Daoy (cell line): ENCODE measurements at places on chromosomes 6 and 20.
A peak's percentile ranks its signal among the peaks of the same experiment; 100 is the strongest.

- DNase-seq, result no peak
Measured at GRCh38 chr20:57553376-57554018, 7.4 kb upstream of the PCK1 start.

- no peak for DNase-seq
Measured at GRCh38 chr6:104952911-104953399, 4.0 kb upstream of the LIN28B start.

GRCh38 chr6:43964659-43965570 is 162.3 kb downstream of the MRPL14 start:
- no peak for DNase-seq

DNA sequence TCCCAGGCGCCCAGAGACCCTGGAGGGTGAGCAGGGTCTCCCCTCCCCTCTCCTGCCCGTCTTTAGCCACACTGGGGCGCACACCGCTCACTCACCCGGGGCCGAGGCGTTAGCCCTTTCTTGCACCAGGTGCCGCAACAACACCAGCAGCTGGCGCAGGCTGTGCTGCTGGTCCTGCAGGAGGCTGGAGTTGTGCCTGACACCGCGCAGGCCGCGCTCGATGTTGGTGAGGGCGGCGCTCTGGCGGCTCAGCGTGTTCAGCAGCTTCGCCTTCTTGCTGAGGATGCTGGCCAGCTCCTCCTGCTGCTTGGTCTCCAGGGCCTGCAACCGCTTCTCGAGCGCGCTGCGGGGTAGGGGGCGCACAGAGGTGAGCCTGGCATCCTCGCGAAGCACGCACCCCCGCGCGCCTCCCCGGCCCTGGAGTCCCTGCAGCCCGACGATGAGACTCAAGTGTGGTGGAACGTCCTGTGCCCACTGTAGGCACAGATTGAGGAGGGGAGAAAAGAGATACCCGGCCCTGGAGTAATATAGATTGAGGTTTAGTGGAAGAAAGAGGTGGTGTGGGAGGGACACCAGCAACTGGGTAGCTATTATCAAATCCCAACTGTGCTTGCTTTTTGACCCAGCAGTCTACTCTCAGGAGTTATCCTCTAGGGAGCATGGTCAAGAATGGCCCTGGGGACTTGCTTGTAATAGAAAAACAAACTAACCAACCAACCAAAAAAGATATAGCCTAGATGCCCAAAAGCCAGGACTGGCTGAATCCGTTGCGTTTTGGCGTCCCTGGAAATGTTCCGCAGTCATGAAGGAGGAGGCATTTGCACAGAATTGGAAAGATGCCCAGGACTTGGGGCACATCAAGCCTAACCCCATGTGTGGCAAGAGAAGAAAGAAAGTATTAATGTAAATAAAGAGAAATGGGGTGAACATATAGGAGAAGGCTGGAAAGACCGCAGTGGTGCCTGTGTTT is 30.9 kb downstream of the ANGPT4 start:
- DNase-seq, result no peak

DNA sequence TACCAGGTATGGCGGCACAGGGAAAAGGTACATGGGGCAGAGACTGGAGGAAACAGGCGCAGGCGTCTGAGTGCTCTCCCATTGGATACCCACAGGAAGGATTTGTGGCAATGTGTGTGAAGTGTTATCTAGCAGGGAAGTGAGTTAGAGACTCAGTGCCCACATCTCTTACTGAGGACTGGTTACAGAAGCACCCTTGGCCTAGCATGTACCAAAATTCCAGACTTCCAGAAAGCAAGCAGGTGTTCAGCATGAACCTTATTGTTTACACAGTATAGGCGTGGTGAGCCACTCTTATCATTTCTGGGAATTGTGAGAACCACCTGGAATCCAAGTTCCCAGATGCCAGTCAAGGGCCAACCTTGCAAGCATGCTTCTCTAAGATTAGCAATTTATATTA is 14.2 kb downstream of the MANBAL start:
- no peak for DNase-seq

- DNase-seq, result peak; percentile 95
Measured at GRCh38 chr20:63232235-63233060, 3.3 kb upstream of the BIRC7 start.

- DNase-seq, result no peak
Measured at GRCh38 chr6:56244089-56244488, 3.3 kb downstream of the COL21A1 start.

DNA sequence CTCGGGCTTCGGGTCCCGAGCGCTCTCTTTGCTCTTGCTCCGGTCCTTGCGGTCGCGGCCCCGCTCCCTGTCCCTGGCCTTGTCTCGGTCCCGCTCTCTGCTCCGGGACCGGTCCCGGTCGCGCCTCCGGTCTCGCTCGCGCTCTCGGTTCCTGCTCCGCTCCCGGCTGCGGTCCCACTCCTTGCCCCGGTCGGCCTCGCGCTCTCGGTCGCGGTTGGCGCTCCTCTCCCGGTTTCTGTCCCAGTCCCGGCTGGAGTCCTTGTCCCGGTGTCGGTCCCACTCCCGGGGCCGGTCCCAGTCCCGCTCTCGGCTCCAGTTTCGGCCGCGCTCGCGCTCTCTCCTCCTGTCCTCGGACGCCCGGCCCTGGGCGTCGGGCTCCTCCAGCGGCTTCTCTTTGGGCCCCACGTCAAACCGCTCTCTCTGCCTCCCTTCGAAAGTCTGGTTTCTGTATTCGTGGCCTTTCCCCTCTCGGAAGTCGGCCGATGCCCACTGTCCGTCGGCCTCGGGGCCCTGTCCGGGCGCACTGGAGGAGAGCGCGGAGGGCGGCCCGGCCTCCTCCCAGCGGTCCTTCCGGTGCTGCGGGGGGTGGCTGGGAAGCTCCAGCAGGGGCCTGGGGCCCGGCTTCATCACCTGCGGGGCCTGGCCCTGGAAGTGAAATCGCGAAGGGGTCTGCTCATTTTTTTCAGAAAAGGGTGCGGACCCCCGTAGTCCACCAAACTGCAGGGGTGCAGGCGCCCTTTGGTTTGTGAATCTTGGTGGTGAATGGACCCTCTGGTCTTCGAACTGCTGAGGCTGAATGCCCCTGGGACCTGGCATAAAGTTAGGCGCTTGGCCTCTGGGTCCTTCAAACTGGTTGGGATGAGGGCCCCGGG is 17.9 kb upstream of the TCFL5 start:
- no peak for DNase-seq

- DNase-seq, result no peak
Measured at GRCh38 chr20:12112089-12112474, 194.4 kb downstream of the BTBD3 start.

DNA sequence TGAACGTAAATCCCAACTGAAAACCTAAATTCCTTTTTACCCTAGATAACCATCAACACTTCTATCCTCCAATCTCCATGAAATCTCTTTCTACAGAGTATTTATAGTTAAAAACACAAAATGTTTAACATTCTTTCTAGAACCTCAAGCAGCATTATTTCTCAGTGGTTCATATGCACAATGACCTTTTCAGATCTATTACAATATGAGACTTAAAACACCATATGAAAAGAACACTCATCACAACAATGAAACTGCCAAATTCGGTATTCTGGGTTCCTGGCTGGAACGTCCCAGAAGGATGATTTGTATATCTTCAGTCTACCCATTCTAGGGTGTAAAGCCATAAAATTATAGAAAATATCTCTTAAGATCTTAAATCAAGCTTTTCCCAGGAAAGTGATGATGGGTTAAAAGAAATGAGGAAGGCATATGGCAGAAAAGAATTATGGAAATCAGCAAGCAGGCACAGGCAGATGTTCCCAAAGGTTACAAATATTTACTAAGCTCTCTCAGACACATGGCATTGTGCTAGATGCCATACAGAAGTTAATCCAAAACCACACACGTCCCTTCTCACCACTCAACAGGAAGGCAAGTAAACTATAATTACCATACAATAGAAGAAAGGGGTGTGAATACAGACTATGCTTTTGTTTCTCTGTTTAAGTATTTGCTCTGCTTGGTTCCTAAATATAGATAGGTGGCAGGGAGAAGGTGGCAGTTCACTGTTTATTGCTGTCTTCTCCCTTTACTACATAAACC is 118.0 kb downstream of the CHD6 start:
- DNase-seq, result no peak

GRCh38 chr20:41425180-41425884 is 58.7 kb upstream of the EMILIN3 start:
- DNase-seq, result no peak

DNA sequence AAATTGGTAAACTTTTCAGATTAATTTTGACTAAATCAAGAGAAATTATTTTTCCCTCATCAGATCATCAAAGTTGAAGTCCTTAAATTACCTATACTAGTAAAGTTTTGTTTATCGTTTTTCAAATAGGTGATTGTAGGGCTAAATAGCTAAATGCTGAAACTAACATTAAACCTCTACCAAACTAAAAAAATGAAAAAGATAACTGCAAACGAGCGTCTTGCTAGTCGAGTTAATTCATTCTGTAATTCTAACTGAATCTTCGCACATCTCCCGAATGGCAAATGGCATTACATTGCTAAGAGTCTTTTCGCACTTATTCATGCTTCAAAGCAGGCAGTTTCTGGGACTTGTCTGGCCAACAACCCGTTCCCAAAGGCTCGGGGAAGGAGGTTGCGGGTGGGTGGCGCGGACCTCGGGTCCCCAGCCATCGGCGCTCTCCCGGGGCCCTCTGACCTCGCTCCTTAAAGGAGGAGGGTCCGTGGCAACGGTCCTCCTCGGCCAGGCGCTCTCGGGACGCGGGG is 43.8 kb downstream of the POPDC3 start:
- peak; percentile 34 for DNase-seq

GRCh38 chr6:155177363-155177961 is 86.4 kb upstream of the CLDN20 start:
- peak; percentile 51 for DNase-seq

DNA sequence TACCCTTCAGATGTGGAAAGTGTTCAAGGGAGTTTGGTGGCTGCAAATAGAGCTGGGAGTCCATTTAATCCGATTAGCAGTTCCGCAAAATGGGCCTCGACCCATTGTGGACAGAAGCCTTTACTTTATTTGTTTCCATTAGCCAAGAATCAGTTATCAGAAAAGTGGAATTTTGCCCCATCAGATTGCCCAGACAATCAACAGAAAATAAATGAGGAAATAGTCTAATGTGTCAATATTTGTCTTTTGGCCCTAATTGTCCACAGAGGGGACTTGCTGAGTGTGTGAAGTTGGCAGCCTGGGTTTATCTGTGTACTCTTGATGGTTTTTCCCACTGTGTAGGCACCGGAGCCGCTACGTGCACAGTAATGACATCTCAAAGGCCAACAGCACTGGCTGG is 134.3 kb downstream of the LINC00237 start:
- no peak for DNase-seq

GRCh38 chr20:20666359-20666758 is 46.1 kb downstream of the RALGAPA2 start:
- DNase-seq, result no peak

- DNase-seq, result no peak
Measured at GRCh38 chr6:37820718-37821079, 1.2 kb downstream of the ZFAND3 start.

- DNase-seq, result no peak
Measured at GRCh38 chr6:317060-317447, 24.8 kb downstream of the DUSP22 start.

- DNase-seq, result no peak
Measured at GRCh38 chr20:20009784-20010253, 7.3 kb upstream of the NAA20 start.

GRCh38 chr6:34416877-34417371 is 8.9 kb downstream of the RPS10 start:
- peak; percentile 15 for DNase-seq

GRCh38 chr6:27500177-27500576 is 27.3 kb upstream of the ZNF184 start:
- no peak for DNase-seq

DNA sequence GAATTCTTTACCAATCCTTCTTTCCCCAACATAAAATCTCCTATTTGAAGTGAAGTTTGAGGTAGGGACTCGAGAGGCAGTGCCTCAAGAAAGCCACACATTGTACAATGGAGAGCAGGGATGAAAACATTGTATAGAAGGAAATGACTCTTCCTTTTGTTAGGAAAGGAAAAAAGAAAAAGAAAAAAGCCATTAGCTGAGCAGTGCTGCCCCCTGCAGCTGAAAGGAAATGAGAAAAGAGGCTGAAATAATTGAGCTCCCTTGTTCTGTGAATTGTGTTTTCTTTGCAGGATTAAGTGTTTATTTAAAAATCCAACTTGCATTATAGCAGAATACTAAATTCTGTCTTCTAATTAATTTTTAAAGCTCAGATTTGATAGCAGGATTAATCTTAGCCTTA is 162.9 kb upstream of the SASH1 start:
- peak; percentile 69 for DNase-seq

DNA sequence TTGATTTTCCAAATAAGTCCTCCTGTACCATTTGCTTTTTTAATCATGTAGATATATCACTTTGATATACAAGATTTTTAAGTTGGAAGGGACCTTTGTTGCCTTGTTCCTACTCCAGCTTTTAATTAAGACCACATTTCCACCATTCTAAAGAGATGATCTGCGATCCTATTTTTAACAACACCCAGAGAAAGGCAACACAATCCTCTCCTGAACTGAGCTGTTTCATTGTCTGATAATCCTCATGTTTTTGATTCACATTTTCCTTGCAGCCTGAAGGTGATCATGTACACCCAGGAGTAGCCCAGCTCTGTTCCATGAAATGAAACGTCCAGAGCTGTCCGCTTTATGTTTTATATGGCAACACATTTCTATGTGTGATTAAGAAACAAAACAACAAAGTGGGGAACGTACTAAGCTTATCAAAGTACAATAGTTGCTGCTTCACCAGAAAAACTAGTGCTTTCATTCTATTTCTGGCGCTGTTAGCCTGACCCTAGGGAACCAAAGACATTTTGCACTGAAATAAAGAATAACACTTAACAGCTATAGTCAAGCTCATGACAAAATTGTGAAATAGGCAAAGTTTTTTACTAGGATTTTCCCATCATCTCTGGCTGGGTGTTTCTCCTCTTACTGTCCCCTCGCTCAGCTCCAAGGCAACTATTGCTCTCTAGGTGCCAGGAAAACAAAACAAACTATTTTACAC is 22.6 kb upstream of the TRAF3IP2 start:
- no peak for DNase-seq

- DNase-seq, result peak; percentile 63
Measured at GRCh38 chr20:10113746-10114145, 79.0 kb downstream of the ANKEF1 start.

DNA sequence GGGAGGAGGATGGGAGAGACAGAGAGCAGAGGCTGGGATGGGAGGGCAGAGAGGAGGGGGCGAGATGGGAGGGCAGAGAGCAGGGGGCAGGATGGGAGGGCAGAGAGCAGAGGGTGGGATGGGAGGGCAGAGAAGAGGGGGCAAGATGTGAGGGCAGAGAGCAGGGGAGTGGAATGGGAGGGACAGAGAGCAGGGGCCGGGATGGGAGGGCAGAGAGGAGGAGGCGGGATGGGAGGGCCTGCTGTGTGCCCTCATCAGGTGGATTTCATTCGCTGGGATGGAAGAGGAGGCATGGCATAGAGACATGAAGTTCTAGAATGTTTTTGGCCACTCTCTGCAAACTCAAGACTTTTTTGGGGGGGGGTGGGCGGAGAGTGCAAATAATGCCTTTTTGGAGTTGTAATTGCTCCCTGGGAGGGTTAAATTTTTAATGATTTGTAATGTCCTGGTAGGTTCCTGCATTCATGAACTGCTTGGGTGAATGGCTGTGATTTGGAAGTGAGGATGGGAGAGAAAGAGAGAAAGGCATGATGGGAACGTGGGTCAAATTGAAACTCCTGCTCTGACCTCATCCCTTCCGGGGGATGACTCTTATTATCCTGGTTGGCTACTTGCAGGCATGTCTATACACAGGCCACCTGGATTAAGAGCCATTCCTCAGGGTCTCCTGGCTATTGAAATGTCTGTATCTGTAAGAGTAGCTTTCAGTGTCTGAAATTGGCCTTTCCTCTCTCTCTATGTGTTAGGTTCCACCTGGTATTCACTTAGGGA is 162.4 kb upstream of the AGPAT4 start:
- peak; percentile 31 for DNase-seq
